ENCODE measurements at places on chromosomes 2 and 18.

- DNase-seq: no peak
Observed at GRCh38 chr18:78213361-78213994, 766.1 kb upstream of the SALL3 start.

GRCh38 chr18:4858379-4859127, 338.5 kb downstream of the AKAIN1 start:
- no peak for DNase-seq

- DNase-seq: no peak
Observed at GRCh38 chr2:216636551-216637450, 3.6 kb downstream of the IGFBP2 start.

GRCh38 chr2:25279091-25279651, 62.6 kb downstream of the DNMT3A start:
- no peak for DNase-seq

GRCh38 chr2:178392215-178392614, 58.8 kb downstream of the PRKRA start:
- DNase-seq: no peak

GRCh38 chr2:25105336-25106085, 62.9 kb downstream of the POMC start:
- DNase-seq: peak; percentile 30

- no peak for DNase-seq
Observed at GRCh38 chr18:59303006-59303405, 15.4 kb downstream of the CPLX4 start.

DNA sequence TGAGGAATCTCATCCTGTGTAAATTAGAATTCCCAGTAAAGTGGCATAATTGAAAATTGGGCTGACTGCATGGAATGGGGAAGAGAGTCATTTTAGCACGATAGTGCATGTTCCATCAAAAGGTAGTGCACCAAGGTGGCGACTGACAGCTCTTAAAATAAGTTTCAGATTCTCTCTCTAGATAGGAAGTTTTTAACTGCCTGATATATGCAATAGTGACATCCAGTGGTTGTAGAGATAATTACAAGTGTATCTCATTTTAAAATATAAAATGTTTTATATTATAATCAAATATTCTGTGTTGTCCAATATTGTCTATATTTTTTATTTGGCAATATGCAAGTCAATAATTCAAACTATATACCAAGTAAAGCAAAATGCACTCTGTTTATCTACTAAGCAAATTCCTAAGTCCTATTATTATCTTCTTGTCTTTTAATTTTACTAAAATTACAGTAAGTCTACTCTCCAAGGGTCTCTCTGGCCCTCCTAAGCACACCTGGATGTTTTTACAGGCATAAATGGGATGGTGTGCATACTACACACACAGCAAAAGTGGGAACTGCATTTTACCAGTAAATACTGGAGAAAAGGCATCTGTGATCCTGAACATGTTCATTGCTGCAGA, 397.7 kb upstream of the HNRNPA3 start:
- DNase-seq: peak; percentile 11

- DNase-seq: no peak
Observed at GRCh38 chr18:2958819-2959298, 54.1 kb downstream of the LPIN2 start.

- no peak for DNase-seq
Observed at GRCh38 chr2:19844750-19845149, 57.0 kb downstream of the TTC32 start.

GRCh38 chr2:226536410-226536809, 263.2 kb downstream of the IRS1 start:
- no peak for DNase-seq

DNA sequence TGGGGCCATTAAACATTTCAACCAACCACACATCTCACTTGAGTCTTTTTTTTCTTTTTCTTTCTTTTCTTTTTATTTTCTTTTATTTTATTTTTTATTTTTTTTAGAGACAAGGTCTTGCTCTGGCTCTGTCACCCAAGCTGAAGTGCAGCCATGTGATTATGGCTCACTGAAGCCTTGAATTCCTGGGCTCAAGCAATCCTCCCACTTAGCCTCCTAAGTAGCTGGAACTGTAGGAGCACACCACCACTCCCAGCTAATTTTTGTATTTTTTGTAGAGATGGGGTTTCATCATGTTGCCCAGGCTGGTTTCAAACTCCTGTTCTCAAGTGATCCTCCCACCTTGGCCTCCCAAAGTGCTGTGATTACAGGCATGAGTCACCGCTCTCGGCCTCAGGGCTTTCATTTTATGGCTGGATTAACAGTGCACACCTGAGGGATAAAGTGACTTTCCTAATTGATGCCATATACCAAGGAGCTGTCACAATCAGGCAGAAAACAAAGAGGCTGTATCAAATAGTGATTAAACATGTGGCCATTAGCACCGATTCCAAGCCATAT, 21.5 kb downstream of the KIAA2012 start:
- DNase-seq: no peak

GRCh38 chr18:76416911-76417310, 78.1 kb downstream of the ZNF516 start:
- peak; percentile 44 for DNase-seq

GRCh38 chr18:34609986-34610648, 100.0 kb upstream of the DTNA start:
- DNase-seq: no peak

DNA sequence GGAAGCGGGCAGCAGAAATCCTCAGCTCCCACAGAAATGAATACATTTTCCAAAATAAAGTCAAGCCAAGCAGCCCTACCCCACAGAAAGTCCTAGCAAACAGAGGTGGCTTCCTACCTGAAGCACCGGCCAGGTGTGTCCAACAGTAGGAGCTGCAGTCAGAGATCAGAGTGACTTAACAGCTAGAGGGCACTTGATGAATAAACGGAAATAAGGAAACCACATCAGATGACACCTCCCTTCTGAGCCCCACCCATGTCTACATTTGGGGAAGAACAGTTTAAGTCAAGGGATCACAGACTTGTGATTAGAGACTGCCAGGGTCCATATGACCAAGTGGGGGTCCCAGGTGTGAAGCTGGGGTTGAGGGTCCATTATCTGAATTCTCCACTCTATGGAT, at the start of gene CXCR1:
TSS of gene CXCR1 (minus strand) at position 172 of the 400 bp plus-strand sequence. CDS start 1,751 bp downstream, outside the sequence.
- DNase-seq: no peak

- no peak for DNase-seq
Observed at GRCh38 chr2:2569836-2570235, 238.8 kb upstream of the MYT1L start.

DNA sequence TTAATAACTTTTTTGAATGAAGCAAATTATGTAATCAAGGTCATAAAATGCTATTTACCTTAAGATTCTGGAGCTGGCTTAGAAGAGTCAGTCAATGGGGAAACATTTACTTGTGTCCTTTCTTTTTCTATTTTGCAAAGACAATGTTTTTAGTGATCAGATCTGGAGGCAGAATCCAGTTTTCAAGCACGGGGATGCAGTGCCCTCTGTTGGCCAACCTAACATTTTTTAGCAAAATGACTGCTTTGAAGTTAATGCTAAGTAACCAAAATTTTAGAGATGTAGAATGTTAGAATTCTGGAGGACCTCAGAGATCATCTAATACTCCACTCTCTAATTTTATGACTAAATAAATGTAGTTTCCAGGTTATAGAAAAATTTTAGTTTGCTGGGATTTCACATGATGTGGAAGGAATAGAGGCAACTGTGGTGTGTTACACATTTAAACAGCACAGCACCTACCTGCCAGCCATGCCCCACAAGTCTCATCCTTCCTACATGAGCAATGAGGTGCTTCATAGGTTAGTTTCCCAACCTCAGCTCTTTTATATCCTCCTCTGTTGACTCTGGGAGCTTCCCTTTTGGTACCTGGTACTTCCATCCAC, 23.6 kb upstream of the SLC9A4 start:
- peak; percentile 8 for DNase-seq

- DNase-seq: no peak
Observed at GRCh38 chr18:48159816-48160215, 229.4 kb upstream of the SMAD2 start.

DNA sequence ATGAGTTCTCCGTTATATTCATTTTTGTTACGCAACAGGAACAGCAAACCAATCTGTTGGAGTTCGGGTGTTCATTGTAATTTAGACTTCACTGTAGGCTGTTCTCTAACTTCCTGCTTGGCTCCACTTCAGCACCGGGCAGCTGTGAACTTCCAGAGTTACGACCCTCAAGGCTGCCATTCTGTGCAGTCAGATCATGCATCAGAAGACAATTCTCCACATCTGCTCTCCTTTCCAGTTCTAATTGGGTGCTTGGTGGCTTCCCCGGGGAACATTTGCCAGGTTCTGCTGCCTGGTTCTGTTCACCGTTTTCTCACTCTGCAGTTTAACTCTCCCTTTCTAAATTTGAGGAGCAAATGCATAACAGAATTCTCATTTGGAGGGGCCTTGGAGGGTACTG, 237.7 kb downstream of the NYAP2 start:
- no peak for DNase-seq

- DNase-seq: no peak
Observed at GRCh38 chr18:80179857-80180558, 67.3 kb downstream of the PARD6G start.

DNA sequence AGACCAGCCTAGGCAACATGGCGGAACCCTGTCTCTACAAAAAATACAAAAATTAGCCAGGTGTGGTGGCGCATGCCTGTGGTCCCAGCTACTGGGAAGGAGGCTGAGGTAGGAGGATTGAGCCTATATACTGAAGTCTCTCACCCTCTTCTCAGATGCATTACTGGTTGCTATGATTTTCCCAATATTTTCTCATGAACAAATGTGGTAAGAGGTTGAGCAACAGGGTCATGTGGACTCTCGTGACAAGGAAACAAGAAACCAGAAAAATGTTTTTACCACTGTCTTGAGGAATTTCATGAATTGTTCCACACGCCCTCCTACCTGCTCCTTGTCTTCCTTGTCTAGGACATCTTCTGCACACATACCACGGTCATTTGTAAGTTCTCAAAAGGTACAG, 12.4 kb downstream of the LMAN2L start:
- no peak for DNase-seq

DNA sequence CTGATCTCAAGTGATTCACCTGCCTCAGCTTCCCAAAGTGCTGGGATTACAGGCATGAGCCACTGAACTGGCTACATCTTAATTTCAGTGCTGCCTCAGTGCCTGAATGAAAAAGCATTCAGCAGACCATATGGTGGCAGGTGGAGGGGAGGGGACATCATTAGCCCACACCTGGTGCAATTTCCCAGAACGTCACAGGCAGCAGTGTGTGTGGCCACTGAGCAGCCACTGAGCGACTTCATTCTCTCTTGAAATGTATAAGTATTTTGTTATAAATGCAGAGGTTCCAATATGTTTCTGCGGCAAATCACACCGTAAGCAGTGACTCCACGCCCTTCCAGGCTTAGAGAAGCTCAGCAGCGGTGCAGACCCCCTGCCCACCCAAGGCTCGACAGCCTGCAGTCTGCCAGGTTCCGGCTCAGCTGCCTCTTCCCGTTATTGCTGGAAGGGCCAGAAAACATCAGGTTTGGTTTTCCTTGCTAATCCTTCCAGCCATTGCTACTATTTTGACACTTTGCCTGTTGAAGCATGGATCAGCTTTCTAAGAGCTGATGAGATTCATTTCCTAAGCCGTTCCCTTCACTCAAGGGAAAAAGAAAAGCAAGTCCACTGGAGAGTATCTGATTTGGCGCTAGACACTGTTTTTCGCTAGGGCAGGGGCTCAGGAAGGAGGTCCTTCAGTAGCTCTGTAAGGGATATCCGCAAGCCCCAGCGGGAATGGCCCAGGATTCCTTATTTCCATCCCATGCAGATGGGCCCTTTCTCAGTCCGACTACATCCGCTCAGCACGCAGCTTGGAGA, 250.7 kb downstream of the VAPA start:
- no peak for DNase-seq

- DNase-seq: no peak
Observed at GRCh38 chr18:12630136-12630535, 27.8 kb downstream of the SPIRE1 start.

DNA sequence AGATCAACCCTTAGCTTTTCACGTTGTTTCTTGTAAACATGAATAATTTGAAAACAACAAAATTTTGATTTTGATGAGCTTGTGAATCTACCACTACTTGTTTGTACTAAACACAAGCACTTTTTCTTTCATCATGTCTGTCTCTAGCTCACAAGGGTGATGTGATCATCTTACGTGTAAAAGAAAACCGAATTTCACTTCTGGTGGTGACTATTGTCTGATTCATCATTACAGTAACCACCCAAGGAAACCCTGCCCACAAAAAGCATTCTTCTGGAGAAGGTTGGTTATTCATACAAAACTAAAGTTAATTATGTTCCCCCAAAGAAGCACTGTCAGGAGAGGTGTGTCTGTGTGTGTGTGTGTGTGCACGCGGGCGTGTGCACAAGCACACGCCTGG, 285.4 kb downstream of the ZNF516 start:
- peak; percentile 34 for DNase-seq

- no peak for DNase-seq
Observed at GRCh38 chr2:196598846-196599245, 40.7 kb upstream of the CCDC150 start.

DNA sequence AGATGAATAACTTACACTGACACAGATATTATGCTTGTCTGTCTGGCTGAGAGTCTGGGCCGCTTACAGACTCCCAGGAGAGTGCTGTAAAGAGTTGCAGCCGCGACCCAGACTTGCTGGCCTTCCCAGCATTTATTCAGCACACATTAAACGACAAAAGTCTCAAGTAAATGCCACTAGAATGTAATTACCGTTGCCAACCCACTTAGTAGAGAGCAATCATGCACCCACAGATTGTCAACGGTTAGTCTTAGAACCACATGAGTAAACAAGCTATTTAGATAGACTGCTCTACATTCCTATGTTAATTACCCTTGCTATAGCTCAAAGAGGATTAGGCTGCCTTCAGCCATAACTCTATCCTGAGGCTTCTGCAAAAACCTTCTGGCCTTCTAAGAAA, 47.8 kb upstream of the C2orf74 start:
- no peak for DNase-seq

DNA sequence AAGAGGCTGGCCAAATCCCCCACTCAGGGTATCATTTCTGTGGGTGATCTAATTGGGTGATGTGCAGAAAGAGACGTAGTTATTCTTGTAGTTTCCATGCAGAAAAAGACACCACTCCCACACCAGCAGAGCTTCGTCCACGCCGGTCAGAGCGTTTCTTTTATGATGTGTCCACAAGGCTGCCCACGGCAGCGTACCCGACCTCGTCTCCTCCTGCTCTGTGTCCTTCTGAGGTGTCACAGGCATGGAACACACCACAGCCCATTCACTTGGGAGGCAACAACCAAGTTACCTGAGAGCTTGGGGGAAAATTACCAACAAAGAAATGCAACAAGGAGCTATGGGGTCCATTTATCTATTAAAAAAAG, 131.3 kb downstream of the PXDN start:
- DNase-seq: no peak

DNA sequence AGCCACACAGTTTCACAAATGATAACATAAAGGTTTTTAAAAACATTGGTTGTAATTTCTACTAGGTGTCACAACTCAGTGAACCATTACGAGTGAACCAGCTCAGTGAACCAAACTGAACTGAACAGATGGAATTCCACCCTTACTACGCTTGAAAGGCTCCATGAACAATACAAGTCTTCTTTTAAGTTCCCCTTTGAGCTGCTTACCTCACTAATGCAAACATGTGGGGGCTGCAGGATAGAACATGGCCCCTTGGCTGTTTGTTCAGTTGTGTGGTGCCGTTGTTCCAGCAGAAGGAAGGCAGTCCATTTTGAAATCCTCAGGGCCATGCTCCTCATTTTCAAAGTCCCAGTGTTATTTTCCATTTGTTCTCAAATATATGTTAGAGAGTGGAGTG, 30.7 kb upstream of the KLHL14 start:
- DNase-seq: no peak
